ENCODE measurements at places on chromosomes 16 and 17. TPM values are rescaled to one million over a fixed set of nuclear protein-coding genes. Genes with fewer than 3 reads are reported as not detected.
A peak's percentile ranks its signal among the peaks of the same experiment; 100 is the strongest.

The CLEC10A gene
- 2.1 TPM for total RNA-seq

The CFAP119 gene
- total RNA-seq: 0.44 TPM

- no peak for DNase-seq
These were observed 376.4 kb downstream of the SLC39A11 start for GRCh38 chr17:72715906-72716572.

- DNase-seq: no peak
These were observed 1512.0 kb upstream of the GOT2 start for GRCh38 chr16:60246086-60246485.

The TP53TG3B gene
- not detected for total RNA-seq

GRCh38 chr17:6461792-6462524 lies 17.7 kb downstream of the PIMREG start:
- no peak for DNase-seq

- no peak for DNase-seq
These were observed 23.5 kb upstream of the KANSL1 start for GRCh38 chr17:46216682-46217081.

DNA sequence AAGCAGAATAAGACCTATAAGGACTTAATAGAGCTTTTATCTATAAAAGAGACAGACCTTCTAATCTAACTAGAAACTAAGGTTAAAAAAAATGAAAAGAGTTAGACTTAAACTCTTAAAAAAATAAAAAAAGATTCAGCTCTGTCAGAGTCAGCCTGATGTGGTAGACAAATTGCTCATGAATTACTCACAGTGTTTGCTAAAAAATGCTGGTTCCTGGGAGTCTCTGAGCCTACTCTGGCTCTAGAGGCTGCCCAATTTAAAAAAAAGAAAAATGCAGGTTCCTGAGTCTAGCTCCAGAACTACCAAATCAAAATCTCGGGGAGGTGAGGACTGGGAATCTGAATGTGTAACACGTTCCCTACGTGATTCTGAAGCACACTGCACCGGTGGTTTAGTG lies 18.1 kb downstream of the SOST start:
- DNase-seq: no peak

The CD7 gene
- total RNA-seq: 0.22 TPM

DNA sequence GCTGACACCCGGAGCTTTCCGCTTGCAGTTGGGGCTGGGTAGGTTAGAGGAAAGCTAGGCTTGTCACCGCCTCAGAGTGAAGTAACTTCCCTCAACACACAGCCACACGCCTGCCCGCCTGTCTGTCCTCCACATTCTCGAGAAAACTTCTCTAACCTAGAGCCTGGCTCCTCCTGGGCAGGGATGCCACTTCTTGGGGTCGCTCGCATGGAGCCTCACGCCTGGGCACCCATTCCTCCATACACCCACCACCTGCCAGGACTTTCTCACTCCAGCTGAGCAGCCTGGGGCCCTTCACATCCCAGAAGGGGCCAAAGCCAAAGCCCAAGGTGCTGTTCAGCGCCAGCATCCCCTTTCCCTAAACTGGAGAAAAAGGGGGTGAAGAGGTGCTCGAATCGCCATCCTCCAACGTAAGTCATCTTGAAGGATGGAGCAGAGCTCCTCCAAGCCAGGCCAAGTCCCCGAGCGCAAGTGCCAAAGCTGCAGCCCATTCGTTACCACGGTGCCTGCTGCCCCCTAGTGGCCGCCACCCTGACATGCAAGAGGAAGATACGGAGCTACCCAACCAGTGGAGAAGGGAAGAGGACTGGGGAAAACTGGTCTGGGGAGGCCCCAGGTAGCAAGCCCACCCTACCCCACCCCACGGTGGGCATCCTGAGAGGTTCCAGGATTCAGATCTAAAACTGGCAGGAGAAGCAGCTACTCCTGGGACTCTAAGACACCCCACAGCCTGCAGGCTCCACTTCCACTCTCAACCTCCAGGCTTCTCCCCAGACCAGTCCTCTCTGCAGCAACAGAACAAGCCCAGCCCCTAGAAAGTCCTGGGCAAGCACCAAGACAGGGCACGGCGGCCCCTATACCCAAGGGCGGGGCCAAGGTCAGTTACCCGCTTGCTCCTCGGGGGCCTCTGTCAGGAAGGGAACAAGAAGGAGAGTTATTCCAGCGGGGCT lies 63.1 kb downstream of the MYO18A start:
- DNase-seq: peak; percentile 84

DNA sequence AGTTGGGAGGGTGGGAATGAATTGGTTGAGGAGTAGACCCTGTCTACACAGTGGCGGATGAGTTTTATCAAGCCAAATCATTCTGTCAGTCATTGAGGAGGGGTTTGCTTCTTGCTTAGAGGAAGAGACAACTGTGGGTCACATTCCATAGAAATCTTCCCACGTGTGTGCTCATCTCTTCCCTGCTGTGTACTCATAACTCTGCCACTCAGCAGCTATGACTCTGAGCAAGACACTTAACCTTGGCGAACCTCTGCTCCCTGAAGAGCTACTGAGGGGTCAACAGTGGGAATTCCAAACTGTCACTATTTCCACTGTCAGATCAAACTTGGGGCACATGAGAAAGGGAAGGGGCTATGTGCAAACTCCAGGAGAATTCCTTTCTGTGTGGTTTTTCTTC lies 72.6 kb upstream of the COX10 start:
- DNase-seq: no peak

- DNase-seq: no peak
These were observed 144.6 kb upstream of the FOXF1 start for GRCh38 chr16:86365513-86366273.

The MPP2 gene
- total RNA-seq: 11.9 TPM

The STAT5B gene
- total RNA-seq: 32.5 TPM

The CDH13 gene
- 126 TPM for total RNA-seq

GRCh38 chr17:31310260-31310659 lies 3.6 kb downstream of the EVI2B start:
- no peak for DNase-seq

GRCh38 chr17:16873174-16874035 lies 98.5 kb downstream of the TNFRSF13B start:
- no peak for DNase-seq

GRCh38 chr17:37146086-37147064 lies 197.6 kb downstream of the AATF start:
- DNase-seq: no peak

DNA sequence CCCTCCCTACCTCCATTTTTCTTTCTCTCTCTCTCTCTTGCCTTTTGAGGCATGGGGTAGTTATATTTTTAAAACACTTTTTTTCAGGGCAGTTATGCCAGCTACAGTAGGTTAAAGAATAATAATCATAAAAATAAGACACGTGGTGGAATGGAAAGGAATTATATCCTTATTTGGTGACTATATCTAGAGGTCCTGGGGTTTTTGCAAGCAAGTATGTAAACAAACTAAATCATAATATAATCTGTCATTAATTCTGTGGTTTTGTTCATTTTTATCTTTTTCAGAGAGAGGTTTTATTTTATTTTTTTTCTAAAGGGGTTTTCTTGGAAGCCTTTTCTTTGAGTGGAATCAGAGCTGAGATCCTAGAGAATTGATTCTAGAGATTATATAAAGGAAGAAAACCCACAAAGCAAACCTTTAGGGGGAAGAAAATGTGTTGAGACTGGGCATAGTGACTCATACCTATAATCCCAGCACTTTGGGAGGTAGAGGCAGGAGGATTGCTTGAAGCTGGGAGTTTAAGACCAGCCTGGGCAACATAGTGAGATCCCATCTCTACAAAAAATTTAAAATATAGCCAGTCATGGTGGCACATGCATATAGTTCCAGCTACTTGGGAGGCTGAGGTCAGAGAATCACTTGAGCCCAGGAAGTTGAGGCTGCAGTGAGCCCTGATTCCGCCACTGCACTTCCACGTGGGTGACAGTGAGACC lies 53.2 kb downstream of the NQO1 start:
- DNase-seq: no peak

GRCh38 chr16:15641753-15642556 lies 999 bp downstream of the MARF1 start:
- DNase-seq: no peak

The CEP95 gene
- 8.6 TPM for total RNA-seq

GRCh38 chr17:18626152-18626870 lies 17.9 kb downstream of the TBC1D28 start:
- DNase-seq: no peak

- DNase-seq: no peak
These were observed 13.7 kb upstream of the TAT start for GRCh38 chr16:71590584-71590983.

DNA sequence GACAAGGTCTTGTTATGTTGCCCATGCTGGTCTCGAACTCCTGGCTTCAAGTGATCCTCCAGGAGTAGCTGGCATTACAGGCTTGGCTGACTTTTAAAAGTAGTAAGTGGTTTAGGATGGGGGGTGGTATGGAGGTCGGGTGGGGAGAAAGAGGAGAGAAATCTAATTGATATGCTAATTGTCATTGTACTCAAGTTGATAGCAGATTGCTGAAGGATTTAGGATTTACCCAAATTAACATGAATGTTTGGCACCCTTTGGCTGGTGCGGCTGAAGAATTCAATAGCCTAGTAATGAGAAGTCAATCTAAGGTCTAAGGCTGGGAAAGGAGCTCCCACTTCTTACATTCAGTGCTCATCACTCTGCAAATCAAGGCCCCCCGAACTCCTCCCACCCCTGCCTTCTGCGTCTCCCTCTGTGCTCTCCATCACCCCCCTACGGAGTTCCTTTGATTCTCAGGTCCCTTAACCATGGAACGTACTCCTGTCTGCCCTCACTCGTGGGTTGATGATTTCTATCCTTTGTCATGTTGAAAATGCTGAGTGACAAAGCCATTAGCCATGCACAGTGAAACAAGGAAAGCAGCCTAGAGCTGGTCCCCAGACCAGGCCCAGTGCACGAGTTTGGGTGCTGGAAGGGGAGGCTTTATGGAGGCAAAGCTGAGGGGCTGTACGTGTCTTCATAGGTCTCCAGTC lies 17.3 kb downstream of the CDH13 start:
- no peak for DNase-seq

GRCh38 chr16:29891525-29892457 lies 7.6 kb downstream of the SEZ6L2 start:
- DNase-seq: no peak

The MPG gene
- total RNA-seq: 32.5 TPM

- DNase-seq: no peak
These were observed 6.6 kb downstream of the COX6A2 start for GRCh38 chr16:31421587-31421986.

- no peak for DNase-seq
These were observed 34.8 kb upstream of the DDX52 start for GRCh38 chr17:37678036-37678435.

DNA sequence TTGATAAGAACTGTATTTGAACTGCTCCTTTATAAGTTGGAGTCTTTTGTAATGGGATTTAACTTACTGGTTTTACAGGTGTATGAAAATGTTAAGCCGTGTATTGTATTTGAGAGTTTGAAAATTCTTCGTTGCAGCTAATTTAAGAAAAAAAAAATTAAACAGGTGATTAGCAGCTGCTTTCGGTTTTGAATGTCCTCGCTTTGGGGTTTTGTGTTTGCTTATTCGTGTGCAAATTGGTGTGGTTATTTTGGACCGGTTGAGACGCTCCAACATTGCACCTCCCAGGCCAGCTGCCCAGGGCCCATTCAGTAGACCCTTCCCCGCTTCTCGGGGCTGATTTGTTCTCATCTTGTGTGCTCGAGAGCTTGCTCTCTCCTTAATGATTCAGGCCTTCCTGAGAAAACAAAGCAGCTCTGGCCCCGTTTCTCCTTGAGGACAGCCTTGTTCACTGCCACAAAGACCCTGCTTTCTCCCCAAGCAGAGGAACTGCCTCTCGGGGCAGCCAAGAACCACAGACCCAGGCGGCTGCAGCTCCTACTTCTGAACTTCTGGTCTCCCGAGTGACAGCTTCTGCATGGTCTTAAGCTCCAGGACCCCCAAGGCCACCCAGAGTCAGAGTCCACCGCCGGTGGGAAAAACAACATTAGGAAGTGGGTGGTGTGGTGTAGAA lies 100.5 kb downstream of the MSI2 start:
- no peak for DNase-seq

The LHX1 gene
- not detected for total RNA-seq

- no peak for DNase-seq
These were observed 36.8 kb downstream of the HS3ST3B1 start for GRCh38 chr17:14337596-14338079.

The NATD1 gene
- total RNA-seq: 21.1 TPM

DNA sequence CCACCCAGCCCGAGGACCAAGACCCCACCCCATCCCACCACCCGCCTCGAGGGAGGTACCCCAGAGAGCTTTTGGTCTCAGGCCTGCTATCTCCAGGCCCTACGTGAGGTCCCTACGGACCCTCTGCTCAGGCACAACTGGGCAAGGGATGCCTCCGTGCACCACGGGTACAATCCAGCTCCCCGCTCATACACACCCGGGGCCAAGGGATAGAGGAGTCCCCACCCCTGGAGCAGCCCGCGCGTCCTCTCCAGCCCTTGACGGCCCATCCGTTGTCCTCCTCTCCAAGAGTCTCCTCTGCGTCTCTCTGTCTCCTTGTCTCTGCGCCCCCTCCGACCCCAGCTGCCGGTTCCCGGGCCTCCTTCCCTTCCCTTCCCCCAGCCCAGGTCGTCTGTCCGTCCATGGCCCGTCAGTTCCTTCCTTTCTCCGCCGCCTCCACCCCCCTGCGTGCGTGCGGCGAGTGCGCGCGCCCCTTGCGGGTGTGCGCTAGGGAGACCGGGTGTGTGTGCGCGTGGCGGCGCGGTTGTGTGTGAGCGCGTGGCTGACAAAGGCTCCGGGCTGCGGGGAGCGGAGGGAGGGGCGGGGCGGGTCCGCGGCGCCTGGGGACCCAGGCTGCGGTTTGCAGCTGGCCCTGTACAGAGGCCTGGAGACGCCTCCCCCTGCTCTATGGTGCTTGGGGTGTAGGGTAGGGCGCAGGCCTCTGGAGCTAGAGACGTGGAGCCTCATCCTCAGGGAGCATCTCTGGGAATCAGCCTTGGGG lies 930 bp downstream of the SPNS2 start:
- DNase-seq: peak; percentile 42

DNA sequence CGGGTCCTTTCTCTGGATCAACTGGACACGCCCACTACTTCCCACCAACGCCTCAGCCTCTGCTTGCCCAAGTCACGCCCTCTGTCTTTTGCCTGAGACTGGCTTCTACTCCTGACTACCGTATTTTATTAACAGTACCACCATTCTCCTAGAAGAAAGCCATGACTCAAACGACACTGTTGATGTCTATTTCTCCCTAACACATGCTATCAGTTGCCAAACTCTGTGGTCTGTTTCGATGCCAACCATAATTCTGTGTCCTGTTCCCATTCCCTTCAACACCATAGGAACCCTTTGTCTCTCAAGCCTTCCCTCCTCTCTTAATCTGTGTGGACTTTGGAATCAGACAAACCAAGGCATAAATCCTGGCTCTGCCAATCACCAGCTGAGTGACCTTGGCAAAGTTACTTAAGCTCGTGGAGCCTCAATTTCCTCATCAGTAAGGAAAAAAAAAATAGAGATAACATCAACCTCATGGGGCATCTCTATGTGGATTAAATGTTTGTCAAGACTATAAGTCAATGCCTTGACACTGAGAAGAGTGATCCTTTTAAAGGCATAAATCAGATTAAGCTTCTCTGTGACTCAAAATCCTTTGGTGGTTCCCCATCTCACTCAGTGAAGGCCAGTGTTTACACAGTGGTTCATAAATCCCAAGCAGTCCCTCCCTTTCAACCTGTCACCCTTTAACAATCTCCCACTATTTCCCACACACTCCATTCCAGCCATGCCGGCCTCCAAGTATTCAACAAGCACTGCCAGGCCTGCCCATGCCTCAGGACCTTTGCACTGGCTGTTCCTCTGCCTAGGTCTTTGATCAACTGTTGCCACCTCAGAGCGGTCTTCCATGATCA lies 45.6 kb downstream of the ERN1 start:
- DNase-seq: no peak

The RARA gene
- 16.8 TPM for total RNA-seq

The TMEM235 gene
- not detected for total RNA-seq

Data from heart right ventricle (tissue), 16 donors.